ENCODE measurements at places on chromosomes 13 and 19.

DNA sequence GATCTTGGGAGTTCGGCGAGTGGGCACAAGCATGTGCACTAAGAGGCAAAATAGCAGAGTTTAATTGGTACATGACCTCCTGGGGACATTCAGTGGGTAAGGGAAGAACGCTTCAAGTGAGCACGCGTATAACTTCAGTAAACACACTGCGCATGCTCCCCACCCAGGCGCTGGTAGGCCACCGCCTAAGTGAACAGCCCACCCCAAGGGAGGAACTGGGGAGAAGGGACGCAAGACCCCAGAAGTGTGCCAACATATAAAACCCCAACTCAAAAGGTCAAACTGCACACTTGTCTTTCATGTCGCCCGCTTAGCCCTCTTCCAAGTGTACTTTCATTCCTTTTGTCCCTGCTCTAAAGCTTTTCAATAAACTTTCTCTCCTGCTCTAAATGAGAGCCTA is 10.5 kb upstream of the NTN5 start:
- no peak for DNase-seq

DNA sequence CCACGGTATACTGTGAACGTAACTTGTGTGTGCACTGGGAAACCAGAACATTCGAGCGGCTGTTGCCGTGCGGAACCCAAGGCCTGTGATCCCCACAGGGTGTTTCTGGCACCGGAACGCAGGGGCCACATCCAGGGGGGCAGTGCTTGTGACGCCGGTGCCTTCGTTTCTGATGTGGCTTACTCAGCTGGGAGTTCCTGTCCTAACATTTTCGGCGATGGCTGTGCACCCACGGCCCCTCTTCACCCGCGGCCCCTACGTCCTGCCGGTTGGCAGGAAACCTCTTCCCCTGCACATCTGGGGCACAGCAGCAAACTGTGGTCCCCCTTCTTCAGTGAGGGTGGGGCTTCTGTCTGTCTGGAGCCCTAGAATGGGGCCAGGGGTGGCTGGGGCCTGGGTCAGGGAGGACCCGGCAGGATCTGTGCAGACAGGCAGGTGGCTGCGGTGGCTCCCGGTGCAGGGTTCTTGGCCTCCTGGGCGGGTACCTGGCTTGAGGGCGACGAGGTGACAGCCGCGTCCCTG is 26.2 kb downstream of the CSNK1G2 start:
- DNase-seq = no peak

DNA sequence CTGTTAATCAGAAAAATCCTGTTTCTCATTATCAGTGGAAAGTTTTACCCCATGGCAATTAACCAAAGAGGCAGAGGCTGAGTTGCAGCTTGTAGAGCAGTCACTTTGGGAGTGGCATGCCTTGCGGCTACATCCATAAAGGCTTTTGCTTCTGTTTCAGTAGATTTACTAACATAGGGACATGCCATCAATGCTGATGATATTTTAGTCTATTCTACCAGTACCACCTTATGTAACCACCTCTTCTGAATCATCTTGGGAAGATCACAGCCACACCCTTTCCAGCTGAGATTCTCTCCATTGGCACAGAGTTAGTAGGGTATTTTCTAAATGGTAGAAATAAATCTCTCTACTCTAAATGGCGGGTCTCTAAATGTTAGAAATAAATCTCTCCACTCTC is 37.5 kb downstream of the POSTN start:
- no peak for DNase-seq

- DNase-seq = no peak
These were observed 134.0 kb downstream of the UFM1 start for GRCh38 chr13:38483623-38484022.

GRCh38 chr13:23450340-23451046 is 17.0 kb upstream of the SACS start:
- DNase-seq = no peak

DNA sequence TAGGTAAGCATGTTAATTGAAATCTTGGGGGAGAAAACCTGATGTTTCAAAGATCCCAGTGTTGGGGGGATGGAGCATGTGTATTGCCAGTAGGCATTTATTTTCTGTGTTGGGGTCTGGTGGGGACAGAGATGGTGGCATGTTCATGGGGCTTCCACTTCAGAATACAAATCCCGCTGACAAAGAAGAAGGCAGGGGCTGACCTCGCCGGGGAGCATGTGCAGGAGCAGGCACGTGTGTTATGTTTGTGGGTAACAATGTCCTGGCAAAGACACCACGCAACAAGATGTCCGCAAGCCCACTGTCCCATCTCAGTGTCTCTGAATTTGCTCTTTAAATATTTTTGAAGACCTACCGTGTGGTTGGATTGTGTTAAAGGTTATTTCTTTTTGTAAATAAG is 164.5 kb downstream of the TEX29 start:
- no peak for DNase-seq

DNA sequence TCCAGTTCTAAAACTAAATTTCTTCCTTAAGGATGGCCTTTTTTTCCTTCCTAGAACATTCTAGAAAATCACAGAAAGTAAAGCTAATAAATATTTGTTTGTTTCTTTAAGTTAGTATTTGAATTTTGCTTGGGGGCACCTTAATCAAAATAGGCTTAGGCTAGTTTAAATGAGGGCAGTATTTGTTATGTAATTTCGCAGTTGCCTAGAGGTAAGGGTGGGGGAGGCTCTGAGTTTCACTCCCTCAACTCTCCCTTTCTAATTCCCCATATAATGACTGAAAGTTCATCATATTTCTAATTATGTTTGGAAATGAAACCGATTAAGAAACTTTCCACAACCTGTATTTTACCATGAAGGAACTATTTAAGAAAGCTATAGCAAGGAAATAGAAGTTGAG is 40.6 kb downstream of the PCDH17 start:
- no peak for DNase-seq

DNA sequence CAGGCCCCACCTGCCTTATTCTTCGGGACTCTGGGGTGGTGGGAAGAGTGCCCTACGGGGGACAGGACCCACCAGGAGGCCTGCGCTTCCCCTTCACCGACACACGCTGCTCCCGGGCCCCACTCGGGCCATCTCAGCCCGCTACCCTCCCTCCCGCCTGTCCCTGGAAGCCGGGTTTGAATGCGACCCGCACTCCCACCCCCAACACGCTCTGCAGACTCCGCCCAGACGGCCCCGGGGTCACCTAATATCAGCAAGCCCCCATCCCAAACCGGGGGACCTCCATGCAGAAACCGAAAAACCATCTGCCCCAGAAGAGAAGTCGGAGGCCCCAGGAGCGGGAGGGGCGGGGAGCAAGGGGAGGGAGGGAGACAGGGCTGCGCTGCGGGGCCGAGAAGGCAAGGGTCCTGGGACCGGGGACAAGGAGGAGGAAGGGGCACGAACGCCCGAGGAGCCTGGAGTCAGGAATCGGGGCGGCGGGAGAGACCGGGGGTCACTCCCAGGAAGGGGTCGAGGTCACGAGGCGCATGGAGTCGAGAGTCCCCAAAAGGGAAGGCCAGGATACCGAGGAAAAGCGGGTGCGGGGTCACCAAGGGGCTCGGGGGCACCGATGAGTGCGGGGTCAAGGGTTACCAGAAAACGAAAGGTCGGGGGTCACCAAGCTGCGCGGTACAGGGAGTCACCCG is 766 bp downstream of the SBNO2 start:
- no peak for DNase-seq

GRCh38 chr19:49887037-49887664 is 9.5 kb downstream of the IL4I1 start:
- no peak for DNase-seq

DNA sequence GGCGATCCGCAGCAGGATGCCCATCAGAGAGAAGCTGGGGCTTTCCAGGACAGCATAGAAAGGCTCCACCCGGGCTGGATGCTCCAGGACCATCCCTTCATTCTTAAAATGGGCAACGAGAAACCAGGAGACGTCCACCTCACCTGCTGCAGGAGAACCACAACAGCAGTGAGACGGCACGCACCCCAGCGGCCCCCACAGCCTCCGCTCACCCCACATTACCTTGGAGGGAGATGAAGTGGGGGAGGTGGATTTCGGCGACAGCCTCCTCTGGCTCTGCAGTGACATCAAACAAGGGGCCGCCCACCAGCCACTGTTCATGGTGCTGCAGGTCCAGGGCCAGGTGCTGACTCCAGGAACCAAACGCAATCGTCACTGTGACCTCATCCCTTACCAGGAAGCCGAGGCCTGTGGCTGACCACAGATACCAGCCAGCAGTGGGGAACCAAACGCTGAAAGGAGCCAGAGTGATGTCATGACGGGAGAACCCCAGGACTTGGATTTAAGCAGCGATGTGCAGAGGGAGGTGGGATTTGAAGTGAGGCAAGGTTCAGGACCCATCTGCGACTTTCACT is 25.1 kb downstream of the CARD8 start:
- no peak for DNase-seq

GRCh38 chr13:94548821-94549231 is 47.1 kb downstream of the TGDS start:
- DNase-seq = peak; percentile 38

DNA sequence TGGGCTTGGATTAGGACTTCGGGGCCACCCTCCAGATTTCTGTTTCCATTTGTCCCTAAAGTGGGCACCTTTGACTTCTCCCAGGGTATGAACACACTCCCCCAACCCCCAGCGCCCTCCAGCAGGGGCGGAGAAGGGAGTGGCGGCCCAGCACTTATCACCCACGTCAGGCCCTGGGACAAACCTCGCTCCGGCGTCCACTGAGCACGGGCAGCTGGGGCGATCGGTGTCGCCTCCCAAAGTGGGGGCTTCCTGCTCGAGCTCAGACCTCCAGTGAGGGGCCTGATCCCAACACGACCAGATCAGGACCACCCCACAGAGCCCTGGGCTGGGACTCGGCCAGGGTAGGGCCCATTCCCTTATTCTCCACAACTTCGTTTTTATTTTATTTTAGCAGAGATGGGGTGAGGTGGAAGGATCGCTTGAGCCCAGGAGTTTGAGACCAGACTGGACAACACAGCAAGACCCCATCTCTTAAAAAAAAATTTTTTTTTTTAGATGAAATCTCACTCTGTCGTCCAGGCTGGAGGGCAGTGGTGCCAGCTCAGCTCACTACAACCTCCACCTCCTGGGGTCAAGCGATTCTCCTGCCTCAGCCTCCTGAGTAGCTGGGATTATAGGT is 3.7 kb upstream of the TCF3 start:
- DNase-seq = no peak

DNA sequence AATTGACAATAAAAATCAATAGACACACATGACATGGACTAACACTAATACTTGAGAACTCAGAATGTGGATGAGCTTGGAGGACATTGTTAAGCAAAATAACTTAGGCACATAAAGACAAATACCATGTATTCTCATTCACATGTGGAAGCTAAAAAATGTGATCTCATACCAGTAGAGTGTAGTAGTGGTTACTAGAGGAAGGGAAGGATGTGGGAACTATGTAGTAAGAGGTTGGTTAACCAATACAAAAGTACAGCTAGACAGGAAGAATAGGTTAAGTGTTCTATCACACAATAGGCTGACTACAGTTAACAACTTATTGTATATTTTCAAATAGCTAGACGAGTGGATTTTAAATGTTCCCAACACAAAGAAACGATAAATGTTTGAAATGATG is 415.8 kb upstream of the KLF12 start:
- no peak for DNase-seq

- DNase-seq = no peak
These were observed 23.7 kb downstream of the TPP2 start for GRCh38 chr13:102620516-102620915.

DNA sequence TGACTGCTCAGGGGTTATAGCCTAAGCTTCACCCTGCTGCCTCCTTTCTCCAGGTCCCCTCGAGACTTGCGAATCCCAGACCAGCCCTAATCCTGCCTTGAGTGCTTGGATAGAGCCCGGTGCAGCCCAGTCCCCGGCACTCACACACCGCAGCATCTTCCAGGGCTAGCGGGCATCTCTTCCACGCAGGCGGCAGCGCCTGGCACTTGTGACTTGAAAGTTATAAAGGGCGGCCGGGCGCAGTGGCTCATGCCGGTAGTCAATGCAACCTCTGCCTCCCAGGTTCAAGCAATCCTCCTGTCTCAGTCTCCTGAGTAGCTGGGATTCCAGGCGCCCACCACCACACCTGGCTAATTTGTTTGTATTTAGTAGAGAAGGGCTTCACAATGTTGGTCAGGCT is 1.9 kb downstream of the WDR18 start:
- DNase-seq = no peak

- DNase-seq = no peak
These were observed 1.6 kb upstream of the APOC1 start for GRCh38 chr19:44912854-44913253.

- DNase-seq = peak; percentile 72
These were observed at the start of gene ICAM1 for GRCh38 chr19:10270616-10271394. TSS of gene ICAM1 (plus strand) at chr19:10271120. CDS start at chr19:10271160, 40 bp downstream.

DNA sequence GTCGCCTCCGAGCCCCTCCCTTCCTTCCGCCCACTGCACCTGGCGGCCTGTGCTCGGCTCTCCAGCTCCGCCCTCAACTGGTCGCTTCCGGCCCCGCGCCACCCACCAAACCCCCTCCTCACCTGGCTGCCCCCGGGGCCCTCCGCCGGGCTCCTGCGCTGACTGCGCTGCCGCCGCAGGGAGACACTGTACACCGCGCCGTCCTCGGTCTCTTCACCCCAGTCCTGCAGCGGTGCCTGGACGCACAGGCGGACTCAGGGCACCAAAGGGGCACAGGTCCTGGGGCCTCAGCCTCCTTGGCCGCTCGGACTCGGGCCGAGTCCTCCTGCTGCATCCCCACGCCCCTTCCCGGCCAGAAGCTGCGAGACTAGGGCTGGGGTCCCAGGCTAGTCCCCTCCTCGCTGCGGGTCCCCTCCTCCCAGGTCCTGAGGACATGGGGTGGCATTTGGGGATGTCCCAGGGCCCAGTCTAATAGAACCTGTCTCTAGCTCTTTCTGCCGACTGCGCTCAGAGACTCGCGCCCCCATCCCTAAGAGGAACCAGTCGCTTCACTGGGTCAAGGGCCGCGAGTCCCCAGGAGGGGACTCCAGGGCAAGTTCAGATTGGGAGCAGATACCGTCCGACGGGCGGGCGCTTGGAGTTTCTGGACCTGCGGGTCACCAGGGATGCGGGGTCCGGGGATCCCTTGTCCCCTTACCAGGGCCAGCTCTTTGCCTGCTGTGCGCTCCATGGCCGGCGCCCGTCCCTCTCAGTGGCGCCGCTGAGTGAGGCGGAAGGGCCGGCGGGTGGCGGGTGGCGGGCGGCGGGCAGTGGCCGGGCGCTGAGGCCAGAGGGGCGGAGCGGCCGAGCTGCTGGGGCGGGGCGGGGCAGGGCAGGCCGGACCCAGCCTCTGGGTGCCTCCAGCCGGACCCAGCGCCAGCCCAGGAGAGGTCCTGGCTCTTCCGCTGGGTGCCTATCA is at the start of gene RGL3:
RGL3 (minus strand) TSS at position 766 of the 958 bp plus-strand sequence; CDS start at position 730, 36 bp downstream.
- DNase-seq = peak; percentile 72
